ENCODE measurements at places on chromosomes 6 and 20.

GRCh38 chr6:18269253-18269652 lies 4.9 kb upstream of the DEK start:
- no peak for DNase-seq

DNA sequence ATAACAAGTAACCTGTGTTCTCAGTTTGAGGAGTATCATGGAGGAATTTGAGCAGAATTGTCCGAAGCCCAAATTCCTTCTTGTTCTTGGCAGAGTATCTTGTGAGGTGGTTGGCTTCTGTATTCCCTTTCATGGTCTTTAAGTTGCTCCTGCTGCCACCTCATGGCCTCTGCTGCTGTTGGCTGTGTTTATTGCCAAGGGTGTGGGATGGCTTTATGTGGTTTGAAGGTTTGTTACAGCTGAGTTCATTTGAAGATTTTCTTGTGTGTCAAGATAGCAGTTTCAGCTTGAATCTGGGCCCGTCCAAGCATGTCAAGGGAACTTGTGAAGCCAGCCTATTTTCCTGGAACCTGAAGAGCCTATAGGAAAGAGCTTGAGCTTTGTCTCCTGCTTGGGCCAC lies 20.2 kb upstream of the TTK start:
- no peak for DNase-seq

DNA sequence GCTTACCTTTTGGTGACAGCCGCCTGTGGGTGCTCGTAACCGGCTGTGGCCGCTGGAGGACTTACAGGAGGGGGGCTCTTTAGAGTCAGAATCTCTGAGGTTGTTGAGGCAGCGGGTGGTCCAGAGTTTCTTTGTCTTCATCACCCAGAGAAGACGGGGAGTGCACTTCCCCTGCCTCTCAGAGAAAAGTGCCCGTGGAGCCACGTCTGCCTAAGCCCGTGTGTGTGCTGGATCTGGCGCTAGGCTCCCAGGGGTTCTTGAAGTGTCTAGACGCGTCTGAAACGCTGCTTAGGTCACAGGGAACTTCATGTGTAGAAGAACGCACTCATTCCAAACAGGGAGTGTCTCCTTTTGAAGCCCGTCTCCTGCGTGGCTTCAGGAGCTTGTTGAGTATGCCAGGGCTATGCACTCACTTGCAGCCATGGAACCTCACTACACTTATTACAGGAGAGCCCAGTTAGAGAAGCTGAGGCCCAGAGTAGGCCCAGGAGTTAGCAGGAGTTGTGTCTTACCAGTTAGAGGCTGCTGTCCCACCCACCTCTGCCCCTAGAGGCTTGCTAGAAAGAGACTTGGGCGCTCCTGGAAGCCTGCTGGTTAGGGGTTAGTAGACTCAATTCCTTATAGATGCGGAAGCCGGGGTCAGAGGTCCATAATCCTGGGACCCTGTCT lies 1.3 kb downstream of the LSM14B start:
- no peak for DNase-seq

- no peak for DNase-seq
These were observed 11.3 kb downstream of the NOX3 start for GRCh38 chr6:155444120-155444917.

- no peak for DNase-seq
These were observed 587.2 kb downstream of the EPM2A start for GRCh38 chr6:145147981-145148749.
